CD4-positive, CD25-positive, alpha-beta regulatory T cell (primary cell): ENCODE measurements at places on chromosomes 12 and 14.

DNA sequence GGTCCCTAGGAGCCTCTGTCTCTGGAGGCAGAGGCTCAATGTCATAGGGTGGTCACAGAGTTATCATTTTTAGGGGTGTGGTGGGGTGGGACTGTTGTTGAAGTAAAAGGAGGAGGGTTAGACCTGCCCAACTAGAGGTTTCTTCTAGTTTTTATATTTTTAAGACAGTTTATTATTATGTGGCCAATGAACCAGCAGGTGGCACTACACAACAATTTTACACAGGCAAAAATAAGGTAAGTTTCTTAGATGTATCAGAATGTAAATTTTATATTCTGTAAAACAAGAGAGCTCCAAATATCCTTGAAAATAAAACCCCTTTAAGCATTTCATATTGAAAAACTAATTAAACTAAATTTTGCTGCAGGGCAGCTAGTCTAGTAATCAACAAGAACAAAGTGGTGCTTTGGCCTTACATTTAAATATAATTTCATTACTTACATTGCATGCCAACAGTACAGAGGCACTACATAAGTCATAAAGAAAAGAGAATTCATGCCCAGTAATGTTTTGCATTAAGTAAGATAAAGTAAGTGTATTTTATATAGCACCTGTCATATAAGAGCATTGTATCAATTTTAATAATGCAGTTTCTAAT lies 22.2 kb upstream of the OVCH1 start:
- peak; percentile 61 for DNase-seq

GRCh38 chr14:105019861-105020814 lies 745 bp downstream of the CDCA4 start:
- DNase-seq = peak; percentile 53

DNA sequence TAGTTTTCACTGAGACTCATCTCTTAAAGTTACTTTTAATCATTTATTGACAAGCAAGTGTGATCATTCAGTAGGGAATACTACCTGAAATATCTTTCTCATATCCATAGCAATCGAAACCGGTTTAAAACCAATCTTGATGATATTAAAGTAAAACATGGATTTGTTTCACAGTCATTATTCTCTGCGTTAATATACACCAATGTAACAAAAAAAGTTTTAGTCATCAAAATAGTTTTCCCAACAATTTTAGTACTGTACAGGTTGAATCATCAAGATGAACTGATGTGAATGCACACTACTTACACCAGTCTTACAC lies 137.0 kb upstream of the KRAS start:
- DNase-seq = no peak

DNA sequence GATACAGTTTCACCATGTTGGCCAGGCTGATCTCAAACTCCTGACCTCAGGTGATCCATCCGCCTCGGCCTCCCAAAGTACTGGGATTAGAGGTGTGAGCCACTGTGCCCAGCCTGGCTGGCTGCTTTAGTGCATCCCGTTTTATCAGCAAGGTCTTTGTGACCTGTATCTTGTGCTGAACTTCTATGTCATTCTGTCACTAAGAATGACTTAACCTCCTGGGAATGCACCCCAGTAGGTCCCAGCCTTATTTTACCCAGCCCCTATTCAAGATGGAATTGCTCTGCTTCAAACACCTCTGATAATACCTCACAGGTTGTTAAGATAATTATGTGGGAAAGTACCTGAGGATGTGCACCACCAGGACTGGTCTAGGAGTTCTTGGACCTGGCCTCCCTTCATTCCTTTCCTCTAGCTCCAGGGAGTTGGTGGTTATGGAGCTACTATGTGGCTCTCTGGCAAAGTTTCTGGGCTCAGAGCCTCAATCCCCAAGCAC lies 26.1 kb upstream of the JPH4 start:
- no peak for DNase-seq

GRCh38 chr14:52015411-52016030 lies 26.2 kb downstream of the RTRAF start:
- DNase-seq = no peak

DNA sequence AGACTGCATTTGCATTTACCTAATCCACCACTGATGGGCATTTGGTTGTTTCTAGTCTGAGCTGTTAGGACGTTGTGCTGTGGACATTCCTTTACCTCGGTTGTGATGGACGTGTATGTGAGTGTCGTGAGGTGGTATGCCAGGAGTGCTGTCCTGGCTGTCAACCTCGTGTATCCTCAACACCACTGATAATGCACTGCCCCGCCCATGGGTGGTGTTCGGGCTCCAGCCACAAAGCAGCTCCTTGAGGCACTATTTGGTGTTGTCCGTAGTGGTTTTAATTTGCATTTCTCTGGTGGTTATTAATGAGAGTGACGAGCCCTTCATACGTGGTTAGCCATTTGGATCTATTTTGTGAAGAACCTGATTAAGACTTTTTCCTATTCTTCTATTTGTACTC lies 87.6 kb downstream of the PPP2R5C start:
- no peak for DNase-seq

GRCh38 chr12:94047781-94048567 lies 100.4 kb upstream of the PLXNC1 start:
- no peak for DNase-seq

GRCh38 chr14:69701291-69701690 lies 65.7 kb upstream of the SRSF5 start:
- no peak for DNase-seq

DNA sequence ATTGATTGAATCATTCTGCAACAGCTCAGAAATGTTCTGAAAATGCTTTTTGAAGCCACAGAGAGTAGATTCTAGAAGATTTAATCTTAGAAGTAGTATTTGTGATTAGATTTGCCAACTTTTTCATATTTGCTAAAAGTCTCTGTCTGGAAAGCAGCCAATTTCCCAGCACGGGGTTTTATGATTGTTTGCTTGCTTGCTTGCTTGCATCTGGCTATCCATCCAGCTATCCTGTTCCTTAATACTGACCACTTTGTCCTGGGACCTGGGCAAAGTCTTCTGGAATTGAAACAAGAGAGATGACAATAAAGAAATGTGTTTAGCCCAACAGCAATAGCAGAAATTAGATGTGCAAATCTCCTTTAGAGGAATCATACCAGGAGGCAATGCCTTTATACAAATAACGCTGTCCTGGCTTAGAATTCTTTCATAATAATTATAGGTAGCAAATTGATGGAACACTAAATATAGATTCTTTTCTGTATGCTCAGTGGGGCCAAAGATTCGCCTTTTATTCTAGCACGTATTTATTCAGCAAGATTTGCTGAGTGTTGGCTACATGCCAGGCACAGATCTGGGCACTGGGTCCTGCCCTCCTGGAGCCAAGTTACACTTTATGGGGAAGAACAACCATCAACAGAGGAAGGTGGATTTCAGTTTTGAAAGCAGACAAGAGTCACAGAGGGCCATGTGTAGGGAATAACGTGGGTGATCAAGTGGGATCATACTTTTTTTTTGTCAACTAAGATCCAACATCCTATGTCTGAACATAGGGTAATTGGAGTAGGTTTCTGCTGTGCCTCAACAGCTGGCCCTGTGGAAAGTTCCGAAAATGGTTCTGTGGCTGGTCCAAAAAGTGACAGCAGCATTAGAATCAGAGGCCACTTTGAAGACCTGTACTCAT lies 25.3 kb downstream of the MYBPC1 start:
- no peak for DNase-seq

DNA sequence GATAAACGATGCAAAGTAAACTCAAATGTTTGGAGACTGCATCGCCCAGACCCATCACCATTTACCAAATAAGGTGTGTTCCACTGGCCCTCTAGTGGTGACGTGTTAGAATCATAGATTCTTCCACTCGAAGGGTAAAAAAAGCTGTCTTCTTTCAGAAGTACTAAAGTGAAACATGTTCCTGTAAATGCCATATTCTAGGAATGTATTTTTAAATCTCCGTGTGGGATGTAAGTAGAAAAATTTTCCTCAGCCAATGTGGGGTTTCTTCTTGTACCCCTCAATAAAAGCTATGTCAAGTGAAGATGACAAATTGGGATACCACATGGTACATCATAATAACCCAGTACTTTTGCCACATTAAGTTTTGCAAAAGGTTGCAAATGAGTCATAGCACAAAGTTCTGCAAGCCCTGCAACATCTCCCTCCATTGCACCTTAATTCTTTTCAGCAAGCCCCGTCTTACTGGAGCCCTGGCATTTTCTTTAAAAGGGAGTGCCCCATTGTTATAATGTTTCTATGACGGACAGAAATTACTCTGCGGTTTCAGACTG lies 100.8 kb downstream of the CCER1 start:
- DNase-seq = peak; percentile 4

GRCh38 chr12:60714141-60714900 lies 1118.5 kb downstream of the SLC16A7 start:
- DNase-seq = no peak

DNA sequence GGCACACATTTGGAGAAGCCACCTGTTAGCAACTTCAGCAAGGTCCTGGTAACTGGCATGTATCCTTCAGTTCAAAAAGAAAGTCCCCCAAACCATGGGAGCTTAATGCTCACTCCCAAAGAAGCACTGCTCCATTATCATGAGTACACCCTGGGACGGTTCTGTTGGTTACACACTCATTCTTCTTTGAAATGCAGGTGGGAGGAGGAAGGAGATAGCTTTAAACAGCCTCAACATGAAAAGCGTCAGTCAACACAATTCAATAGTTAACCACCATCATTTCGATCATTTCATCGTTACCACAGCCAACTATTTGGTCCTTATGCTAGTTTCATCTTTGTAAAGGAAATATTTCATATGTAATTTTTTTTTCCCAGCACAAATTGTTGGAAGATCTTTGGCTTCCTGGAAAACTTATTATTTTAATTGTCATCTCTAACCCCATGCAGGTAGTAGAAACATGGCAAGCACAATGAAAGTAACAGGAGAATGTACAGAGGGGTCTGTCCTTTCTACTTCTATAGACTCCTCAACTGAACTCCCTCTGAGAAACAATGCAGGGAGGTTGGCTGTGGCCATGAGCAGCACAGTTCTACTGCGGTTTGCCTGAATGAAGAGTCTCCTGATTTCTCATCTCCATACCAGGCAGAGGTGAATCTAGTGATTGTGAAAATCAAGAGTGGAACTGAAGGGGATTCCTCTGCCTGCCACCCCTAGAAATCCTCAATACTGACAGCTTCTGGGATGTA lies 196.4 kb upstream of the FOXN3 start:
- DNase-seq = no peak

- no peak for DNase-seq
Observed at GRCh38 chr14:96989306-96989705, 192.1 kb downstream of the VRK1 start.

GRCh38 chr12:52175371-52176350 lies 16.2 kb downstream of the KRT80 start:
- no peak for DNase-seq

DNA sequence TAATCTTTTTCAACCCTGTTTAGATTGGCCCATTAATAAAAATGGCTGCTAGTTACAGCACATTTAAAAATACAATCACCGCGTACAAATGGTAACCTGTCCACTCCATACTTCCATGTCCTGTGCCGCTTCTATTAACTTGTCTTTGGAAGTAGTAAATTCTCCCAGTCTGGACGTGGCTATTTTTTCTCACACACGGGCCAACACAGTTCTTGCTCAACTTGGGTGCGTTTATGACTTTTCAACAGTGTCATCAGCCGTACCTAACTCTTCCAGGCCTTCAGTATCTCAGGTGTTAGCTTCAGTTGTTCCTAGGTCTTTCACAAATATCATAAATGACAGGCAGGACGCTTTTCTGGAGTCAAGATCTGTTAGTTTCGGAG lies 475 bp upstream of the PCNX1 start:
- DNase-seq = no peak

DNA sequence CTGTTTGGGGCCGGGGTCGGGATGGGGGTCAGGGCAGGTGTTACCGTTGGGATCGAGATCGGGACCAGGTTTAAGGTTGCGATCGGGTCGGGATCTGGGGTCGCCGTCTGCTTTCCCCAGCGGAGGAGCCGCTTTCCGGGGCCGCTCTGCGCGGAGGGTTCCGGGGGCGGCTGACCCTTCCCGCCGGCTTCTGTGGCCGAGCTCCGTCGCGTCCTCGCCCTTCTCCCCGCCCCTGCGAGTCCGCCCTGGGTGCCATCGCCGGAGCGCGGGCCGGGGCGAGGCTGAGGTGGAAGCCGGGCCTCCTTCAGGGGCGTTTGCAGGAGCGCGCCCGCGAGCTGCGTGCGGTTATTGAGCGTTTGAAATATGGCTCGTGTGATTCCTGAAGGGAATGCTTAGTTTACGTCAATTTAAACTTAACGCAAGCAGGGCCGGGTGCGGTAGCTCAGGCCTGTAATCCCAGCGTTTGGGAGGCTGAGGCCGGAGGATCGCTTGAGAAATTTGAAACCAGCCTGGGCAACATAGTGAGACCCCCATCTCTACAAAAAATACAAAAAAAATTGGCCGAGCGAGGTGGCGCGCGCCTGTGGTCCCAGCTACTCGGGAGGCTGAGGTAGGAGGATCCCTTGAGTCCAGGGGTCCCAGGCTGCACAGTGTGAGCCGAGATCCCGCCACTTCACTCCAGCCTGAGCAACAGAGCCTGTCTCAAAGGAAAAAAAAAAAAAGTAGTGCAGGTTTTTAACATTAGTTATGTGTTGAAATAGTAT lies 620 bp downstream of the PGAM5 start:
- DNase-seq = peak; percentile 7

- DNase-seq = no peak
Observed at GRCh38 chr14:96782436-96782835, 14.7 kb upstream of the VRK1 start.

DNA sequence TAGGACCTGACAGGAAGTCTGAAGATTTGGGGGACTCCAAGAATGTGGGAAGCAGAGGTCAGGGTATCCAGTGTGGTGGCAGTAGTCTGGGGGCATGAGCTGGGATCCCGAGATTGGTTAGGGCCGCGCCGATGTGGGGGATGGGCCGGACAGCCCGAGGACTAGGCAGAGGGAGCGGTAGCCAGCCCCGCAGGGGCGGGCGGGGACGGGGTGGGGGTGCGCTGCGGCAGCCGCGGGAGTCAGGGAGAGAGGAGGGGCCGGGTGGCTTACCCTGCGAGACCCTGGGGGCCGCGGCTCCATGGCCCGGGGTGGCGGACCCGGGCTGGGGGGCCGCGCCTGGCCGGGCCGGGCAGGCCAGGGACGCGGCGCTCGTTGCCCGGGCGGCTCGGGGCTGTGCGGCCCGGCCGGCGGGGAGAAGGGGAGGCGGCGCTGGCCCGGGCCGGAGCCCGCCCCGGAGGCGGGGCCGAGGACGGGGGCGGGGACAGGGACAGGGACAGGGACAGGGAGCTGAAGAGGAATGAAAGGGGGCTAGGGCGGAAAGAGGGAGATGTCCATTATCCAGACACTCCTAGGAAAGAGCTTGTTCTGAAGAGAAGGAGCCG lies 5.6 kb downstream of the ZNF385A start:
- no peak for DNase-seq

DNA sequence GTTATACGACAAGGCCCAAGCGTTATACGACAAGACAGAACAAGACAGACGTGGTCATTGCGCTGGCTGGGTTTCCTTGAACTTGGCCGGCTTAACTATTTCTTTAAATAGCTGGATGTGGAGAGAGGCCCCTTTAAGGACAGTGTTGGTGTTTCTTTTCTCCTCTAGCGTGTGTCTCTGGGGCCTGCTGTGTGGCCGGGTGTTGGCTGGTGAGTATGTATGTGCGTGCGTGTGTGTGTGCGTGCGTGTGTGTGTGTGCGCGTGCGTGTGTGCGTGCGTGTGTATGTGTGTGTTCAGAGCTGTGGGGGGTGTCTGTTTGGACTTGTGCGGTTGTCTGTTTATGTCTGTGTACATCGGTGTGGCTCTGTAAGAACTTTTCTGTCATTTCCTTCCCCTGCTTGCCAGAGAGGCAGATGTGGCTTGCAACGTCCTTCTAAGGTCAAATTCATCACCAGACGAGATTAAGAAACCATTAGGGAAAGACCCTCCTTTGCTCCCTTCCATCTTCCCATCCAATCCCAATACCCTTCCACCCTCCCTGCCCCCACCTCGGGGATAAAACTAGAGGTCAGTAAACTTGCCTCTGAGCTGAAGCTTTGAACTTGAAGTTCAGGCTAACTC lies 78.6 kb upstream of the TBX3 start:
- no peak for DNase-seq
